CD4-positive, alpha-beta T cell treated with Interleukin-2 at 100 ng/mL for 4 hours (primary cell): ENCODE measurements at places on chromosomes 12 and 14.

- no peak for DNase-seq
These were observed 145.1 kb upstream of the GRIP1 start for GRCh38 chr12:66823857-66824570.

DNA sequence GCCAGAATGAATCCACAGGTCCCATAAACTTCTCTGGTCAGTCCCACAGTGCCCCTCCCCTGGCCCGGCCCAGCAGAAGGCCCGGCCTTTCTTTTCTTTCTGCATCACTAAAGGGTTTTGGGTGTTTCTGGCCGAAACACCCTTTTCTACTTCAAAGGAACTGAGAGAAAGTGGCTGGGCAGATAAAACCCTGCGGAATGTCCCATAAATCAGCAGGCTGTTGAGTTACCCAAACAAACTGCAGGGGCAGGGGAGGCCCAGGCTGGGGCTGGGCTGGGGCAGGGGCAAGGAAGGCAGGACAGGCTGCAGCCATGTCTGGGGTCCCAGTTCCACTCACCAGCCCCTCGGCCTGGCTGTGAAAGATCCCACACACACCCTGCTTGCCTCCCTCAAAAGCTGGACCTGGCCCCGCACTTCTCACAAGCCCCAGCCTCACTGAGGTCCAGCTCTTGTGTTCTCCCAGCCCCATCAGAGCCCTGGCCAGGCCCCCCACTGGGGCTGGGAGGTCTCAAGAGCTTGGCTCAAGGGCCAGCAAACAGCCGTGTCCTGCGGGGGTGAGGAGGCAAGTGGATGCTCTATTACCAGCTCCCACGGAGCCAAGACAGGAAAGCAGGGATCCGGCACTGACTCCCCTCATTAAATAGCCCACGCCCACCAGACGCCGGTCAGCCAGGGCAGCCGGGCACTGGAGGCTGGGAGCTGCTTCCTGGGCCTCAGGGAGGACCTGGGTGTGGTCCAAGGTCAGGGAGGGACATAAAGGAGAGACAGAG, 41.9 kb downstream of the CCNK start:
- DNase-seq: no peak

DNA sequence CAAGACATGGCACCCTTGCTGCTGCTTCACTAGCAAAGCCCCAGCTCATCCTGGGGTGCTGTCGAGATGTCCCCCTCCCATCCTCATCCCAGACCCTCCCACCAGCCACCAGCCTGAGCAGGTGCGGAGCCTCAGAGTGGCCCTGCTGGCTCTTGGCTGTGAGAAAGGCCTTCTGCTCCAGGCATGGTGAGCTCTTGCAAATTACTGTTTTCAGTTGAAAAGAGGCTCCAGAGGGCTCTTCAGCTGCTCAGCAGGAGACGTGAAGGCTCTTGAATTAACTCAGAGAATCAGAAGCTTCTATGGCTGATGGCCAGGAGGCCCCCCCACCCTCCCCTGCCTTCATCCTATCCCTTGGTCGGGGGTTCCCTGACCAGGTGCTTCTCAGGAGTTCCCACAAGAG, 44.1 kb downstream of the WSCD2 start:
- no peak for DNase-seq

- DNase-seq: no peak
These were observed 24.7 kb downstream of the TMEM63C start for GRCh38 chr14:77206261-77206824.

DNA sequence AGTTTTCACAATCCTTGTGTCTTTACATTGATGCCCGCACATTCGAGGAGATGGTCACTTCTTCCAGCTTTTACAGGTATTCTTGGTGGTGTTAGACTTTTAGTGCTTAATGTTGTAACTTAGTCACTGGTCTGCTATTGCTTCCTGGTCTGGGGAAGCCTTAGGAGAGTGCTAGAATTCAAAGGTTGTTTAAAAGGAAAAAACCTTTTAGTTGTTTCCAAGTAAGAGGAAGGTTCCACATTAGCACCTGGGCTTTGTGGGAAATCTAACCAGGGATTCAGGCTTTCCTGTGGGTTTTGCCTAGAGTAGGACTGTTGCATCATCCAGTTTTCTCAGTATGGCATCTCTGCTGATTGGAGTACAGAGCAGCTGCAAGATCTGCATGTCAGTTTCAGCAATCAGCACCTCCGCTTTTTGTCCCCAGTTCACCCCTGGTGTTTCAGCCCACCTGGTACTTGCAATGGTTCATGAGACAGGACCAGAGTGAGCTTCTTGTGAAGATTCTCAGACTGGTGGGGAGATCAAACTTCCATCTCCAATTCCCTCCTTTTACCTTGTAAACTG, 44.0 kb upstream of the PLBD1 start:
- DNase-seq: no peak

- no peak for DNase-seq
These were observed 198.7 kb downstream of the DACT1 start for GRCh38 chr14:58836303-58836974.

DNA sequence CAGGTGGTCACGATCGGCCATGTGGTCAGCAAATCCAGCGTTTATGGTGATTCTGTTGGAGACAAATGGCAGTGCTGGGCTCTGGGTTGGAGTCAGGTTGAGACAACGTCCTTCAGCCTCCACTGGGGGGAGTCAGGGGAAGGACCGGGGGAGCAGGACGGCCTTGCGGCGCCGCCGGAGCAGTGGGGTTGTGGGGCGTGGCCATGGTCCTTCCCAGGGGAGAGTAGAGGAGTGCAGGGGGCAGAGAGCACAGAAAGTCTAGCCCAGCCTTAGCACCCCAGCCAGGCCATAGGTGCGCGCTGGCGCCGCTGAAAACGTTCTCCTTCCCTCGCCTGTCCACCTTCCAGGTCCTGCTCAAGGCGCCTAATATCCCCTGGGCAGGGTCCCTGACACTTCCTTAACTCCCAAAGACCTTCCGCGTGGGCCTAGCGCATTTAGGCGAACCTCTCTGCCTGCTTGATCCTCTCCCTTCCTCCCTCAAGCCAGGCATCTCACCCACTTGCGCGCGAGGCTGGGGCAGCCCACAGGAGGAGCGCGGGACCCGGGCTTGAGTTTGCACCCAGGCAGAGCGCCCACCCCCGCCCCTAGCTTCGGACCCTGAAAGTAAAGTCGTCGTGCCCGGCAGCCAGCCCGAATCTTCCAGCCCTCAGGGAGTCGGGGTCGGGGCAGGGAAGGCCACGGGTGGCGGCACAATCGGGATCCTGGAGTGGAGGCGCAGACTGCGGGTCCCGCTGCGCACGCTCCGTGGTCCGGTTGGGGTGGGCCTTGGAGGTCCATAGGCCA, 3.1 kb upstream of the KIF26A start:
- DNase-seq: no peak

GRCh38 chr12:116319898-116320621, 42.6 kb upstream of the MED13L start:
- peak; percentile 1 for DNase-seq
